ENCODE measurements at places on chromosomes 7 and 10.
A peak's percentile ranks its signal among the peaks of the same experiment; 100 is the strongest.

- DNase-seq: peak; percentile 31
These were observed 59.8 kb downstream of the ITIH5 start for GRCh38 chr10:7606951-7607404.

- no peak for DNase-seq
These were observed 372.5 kb upstream of the MKI67 start for GRCh38 chr10:128498746-128499145.

GRCh38 chr10:11354823-11355222 lies 256.6 kb downstream of the USP6NL start:
- no peak for DNase-seq

GRCh38 chr7:47677664-47678063 lies 95.8 kb upstream of the TNS3 start:
- no peak for DNase-seq

Measured in fibroblast of skin of abdomen (primary cell).